Gastrocnemius medialis (tissue), 4 donors: ENCODE measurements at places on chromosomes 3 and 15.
A peak's percentile ranks its signal among the peaks of the same experiment; 100 is the strongest.

GRCh38 chr3:73520931-73521461 is 103.7 kb downstream of the PDZRN3 start:
- peak overlapping the region; percentile 72 for H3K27ac ChIP-seq
- peak; percentile 41 for DNase-seq
- H3K4me3 ChIP-seq, result peak overlapping the region; percentile 48
- H3K4me1 ChIP-seq, result peaks cover 33% of the 10 kb centered on the region

DNA sequence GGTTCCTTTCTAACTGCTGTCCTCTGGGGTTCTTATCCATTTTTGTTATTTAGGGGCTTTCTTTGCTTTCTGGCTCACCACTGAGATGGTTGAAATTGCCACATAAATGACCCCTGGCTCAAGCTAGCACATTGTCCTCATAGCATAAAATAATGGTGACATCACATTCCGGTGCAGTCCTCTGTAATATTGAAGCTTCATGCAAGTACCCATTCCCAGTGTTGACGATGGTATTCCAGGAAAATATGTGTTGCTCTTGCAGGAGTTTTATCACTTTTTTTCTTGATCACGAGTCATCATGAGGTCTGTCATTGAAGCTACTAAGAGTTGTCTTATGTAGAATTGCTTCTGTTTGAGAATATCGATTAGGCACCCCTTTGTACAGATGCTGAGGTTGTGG is 56.1 kb downstream of the CRTC3 start:
- no peak overlapping the region for H3K4me3 ChIP-seq
- H3K36me3 ChIP-seq, result no peaks in the 10 kb centered on the region
- H3K27me3 ChIP-seq, result no peaks in the 10 kb centered on the region
- no peak for DNase-seq
- H3K27ac ChIP-seq, result no peak overlapping the region

DNA sequence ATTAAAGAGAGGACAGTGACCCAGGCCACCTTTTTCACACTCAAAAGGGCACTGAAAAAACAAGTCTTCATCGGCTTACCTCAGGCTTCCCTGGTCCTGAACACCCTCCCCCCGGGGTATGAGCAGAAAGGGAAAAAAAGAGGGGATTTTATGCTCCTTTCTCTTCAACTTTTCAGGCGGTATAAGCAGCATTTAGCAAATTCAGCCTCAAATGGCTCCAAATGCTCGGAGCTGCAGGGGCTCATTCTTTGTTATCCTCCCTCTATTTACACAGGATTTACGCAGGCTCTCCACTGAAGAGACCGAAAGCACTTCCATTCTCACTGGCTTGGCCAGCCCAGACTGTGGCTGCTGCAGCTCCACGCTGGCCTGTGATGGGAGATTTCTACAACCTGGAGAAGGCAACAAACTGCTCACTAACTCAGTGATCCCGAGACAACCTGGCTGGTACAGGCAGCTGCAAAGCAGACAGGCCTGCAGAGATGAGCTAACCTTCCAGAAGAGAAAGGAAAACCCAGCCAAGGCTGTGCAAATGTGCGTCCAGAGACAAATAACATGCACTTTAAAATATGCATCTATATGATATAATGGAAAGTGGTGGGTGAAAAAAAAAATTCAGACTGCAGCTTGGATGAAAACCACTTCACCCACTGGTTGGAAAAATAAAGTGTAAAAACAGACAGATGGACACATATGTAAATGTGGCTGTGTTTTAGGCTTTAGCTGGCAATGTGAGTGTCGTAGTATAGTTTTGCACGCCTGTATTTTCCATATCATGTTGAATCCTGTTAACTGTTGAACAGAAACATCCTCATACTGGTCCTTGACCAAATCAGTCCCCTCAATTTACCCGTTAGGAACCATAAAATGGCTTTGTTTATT is 54.2 kb downstream of the MEIS2 start:
- H3K27me3 ChIP-seq, result no peaks in the 10 kb centered on the region
- H3K4me3 ChIP-seq, result no peak overlapping the region
- H3K4me1 ChIP-seq, result no peaks in the 10 kb centered on the region
- H3K36me3 ChIP-seq, result no peaks in the 10 kb centered on the region
- DNase-seq, result no peak

GRCh38 chr15:75123395-75123794 is 78.3 kb upstream of the C15orf39 start:
- H3K4me1 ChIP-seq, result no peaks in the 10 kb centered on the region
- H3K27me3 ChIP-seq, result no peaks in the 10 kb centered on the region
- H3K4me3 ChIP-seq, result no peak overlapping the region
- DNase-seq, result no peak
- H3K27ac ChIP-seq, result no peak overlapping the region
- no peaks in the 10 kb centered on the region for H3K36me3 ChIP-seq

DNA sequence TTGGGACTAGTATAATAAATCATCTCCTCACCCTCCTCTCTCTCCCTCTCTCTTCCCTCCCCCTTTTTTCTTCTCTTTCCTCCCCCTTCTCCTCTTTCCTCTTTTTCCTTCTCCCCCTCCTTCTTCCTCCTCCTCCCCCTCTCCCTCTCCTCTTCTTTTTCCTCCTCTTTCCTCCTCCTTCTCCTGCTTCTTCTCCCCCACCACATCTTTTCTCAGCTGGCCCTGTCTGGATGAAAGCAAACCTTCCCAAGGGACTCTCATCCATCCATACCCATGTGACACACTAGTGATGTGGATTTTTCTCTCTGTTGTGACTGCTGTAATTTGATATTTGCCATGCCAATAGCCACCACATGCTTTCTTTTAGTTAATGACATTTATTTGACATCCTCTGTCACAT is 127.2 kb downstream of the EBLN2 start:
- no peak overlapping the region for H3K4me3 ChIP-seq
- H3K4me1 ChIP-seq, result no peaks in the 10 kb centered on the region
- DNase-seq, result no peak
- H3K27ac ChIP-seq, result no peak overlapping the region
- no peaks in the 10 kb centered on the region for H3K27me3 ChIP-seq

GRCh38 chr15:91302588-91303439 is 202.8 kb downstream of the SV2B start:
- H3K4me1 ChIP-seq, result no peaks in the 10 kb centered on the region
- no peaks in the 10 kb centered on the region for H3K36me3 ChIP-seq
- no peak overlapping the region for H3K4me3 ChIP-seq
- peaks cover 15% of the 10 kb centered on the region for H3K27me3 ChIP-seq

- H3K27me3 ChIP-seq, result no peaks in the 10 kb centered on the region
- no peak overlapping the region for H3K27ac ChIP-seq
- H3K4me1 ChIP-seq, result peaks cover 13% of the 10 kb centered on the region
These were observed 83.3 kb downstream of the SNRK start for GRCh38 chr3:43369404-43370292.

GRCh38 chr3:8962226-8962861 is 928 bp downstream of the RAD18 start:
- H3K4me3 ChIP-seq, result peak overlapping the region; percentile 89
- no peaks in the 10 kb centered on the region for H3K36me3 ChIP-seq
- no peaks in the 10 kb centered on the region for H3K27me3 ChIP-seq
- H3K27ac ChIP-seq, result no peak overlapping the region
- DNase-seq, result no peak

GRCh38 chr3:66809595-66809958 is 188.5 kb upstream of the KBTBD8 start:
- no peak for DNase-seq
- no peaks in the 10 kb centered on the region for H3K27me3 ChIP-seq
- no peak overlapping the region for H3K27ac ChIP-seq

GRCh38 chr3:185152410-185153170 is at the start of gene C3orf70:
TSS of gene C3orf70 (minus strand) at chr3:185153060. CDS start at chr3:185152823, 237 bp downstream.
- H3K4me3 ChIP-seq, result peak within 1 kb of the TSS; percentile 53
- no peaks in the 10 kb centered on the region for H3K36me3 ChIP-seq
- DNase-seq, result peak; percentile 12
- H3K27me3 ChIP-seq, result peaks cover 44% of the 10 kb centered on the region
- no peaks in the 10 kb centered on the region for H3K4me1 ChIP-seq
- peak within 1 kb of the TSS; percentile 64 for H3K27ac ChIP-seq

DNA sequence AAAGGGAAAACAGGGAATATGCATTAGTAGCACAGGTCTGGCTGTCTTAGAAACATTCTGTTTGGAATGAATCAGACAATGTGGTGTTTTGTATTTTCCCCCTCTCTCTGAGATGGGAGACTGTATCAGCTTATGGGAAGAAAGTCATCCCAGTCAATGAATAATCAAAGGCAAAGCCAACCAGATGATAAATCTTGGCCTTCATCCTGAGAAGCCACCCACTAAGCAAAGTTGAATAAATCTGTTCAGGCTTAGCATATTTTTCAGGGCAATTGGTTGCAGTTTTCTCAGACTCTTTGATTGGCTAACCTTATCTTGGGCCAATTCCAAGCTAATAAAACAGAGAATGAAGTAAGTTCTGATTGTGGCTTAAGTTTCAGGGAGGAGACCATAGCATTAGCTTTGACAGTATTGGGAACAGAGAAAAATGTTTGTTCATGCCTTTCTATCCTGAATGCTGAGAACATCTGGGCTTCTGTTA is 63.6 kb upstream of the ARL8B start:
- no peaks in the 10 kb centered on the region for H3K27me3 ChIP-seq
- no peaks in the 10 kb centered on the region for H3K36me3 ChIP-seq
- no peak overlapping the region for H3K27ac ChIP-seq
- no peak overlapping the region for H3K4me3 ChIP-seq
- H3K4me1 ChIP-seq, result peaks cover 22% of the 10 kb centered on the region
- DNase-seq, result no peak

DNA sequence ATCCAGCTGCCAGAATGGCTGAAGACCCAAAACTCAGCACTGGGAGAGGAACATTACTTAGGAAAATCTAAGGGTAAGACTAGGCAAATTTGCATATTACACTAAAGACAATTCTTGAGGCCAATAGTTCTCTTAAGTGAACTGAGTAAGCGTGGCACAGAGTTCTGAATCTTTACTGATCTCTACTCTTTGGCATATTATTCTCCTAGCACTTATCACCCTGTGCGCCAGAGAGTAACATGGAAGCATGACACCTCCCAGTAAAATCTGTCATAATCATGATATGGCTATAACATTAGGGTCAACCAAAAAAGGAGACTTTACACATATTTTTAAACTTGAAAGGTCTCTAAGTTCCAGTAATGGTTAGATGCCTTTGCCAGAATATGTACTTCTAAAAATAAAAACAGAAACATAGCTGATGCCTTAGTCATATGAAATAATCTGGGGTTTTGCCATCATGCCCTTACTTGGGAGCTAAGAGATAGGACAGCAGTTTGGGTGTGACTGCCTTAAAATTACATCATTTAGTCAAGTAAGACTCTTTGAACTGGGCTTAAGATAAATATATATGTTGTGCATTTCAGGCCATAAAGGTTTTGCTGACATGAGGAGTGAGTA is 290.5 kb downstream of the PLCL2 start:
- no peak for DNase-seq
- H3K27me3 ChIP-seq, result no peaks in the 10 kb centered on the region
- no peak overlapping the region for H3K27ac ChIP-seq
- H3K4me3 ChIP-seq, result no peak overlapping the region

DNA sequence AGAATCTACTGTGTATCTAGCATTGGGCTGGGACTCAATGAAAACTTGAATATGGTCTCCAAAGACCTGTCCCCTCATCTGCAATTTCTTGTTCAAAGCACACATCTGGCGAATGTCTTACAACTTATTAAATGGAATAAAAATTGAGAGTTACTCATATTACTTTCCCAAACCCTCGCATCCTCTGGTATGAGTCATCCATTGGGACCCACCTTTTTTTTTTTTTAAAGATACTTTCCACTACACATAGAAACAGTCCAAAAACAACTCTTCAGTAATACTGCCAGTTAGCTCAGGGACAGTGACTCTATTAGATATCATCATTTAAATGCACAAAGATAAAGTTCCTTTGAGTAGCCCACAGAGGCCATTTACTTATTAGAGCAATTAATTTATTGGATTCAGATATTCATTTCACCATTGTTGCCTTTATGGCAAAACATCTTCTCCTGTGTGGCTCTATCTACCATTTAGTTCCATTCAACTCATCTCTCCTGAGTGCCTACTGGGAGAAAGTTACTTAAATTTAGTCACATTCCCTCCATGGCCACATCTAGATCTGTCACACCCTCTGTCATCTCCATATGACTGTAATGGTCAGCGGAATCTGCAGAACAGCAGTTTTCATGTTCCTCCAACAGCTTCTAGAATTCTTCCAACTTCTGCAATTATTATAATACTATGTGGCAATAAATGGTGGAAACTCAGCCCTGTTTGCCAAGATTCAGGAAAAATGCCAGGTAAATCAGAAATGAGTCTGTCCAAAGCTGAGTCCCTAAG is 77.9 kb upstream of the ARHGEF3 start:
- H3K4me1 ChIP-seq, result no peaks in the 10 kb centered on the region
- no peaks in the 10 kb centered on the region for H3K27me3 ChIP-seq
- H3K4me3 ChIP-seq, result no peak overlapping the region
- no peak overlapping the region for H3K27ac ChIP-seq

GRCh38 chr3:17709236-17709810 is 33.1 kb downstream of the TBC1D5 start:
- no peak overlapping the region for H3K27ac ChIP-seq
- H3K4me1 ChIP-seq, result no peaks in the 10 kb centered on the region
- DNase-seq, result no peak
- H3K27me3 ChIP-seq, result no peaks in the 10 kb centered on the region
- H3K36me3 ChIP-seq, result no peaks in the 10 kb centered on the region

DNA sequence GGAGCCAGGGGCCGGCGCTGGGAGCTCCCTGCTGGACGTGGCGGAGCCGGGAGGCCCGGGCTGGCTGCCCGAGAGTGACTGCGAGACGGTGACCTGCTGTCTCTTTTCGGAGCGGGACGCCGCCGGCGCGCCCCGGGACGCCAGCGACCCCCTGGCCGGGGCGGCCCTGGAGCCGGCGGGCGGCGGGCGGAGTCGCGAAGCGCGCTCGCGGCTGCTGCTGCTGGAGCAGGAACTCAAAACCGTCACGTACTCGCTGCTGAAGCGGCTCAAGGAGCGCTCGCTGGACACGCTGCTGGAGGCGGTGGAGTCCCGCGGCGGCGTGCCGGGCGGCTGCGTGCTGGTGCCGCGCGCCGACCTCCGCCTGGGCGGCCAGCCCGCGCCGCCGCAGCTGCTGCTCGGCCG is 1.5 kb downstream of the SMAD6 start:
- peaks cover 5% of the 10 kb centered on the region for H3K27me3 ChIP-seq
- peak overlapping the region; percentile 87 for H3K4me3 ChIP-seq
- H3K27ac ChIP-seq, result no peak overlapping the region
- H3K4me1 ChIP-seq, result peaks cover 6% of the 10 kb centered on the region
- no peaks in the 10 kb centered on the region for H3K36me3 ChIP-seq

GRCh38 chr3:38346587-38347410 is at the start of gene XYLB:
TSS of gene XYLB (plus strand) at chr3:38346785. CDS start at chr3:38346869, 84 bp downstream.
- H3K27me3 ChIP-seq, result no peaks in the 10 kb centered on the region
- no peak within 1 kb of the TSS for H3K27ac ChIP-seq
- peak within 1 kb of the TSS; percentile 68 for H3K4me3 ChIP-seq
- no peaks in the 10 kb centered on the region for H3K36me3 ChIP-seq

- no peaks in the 10 kb centered on the region for H3K27me3 ChIP-seq
- peak overlapping the region; percentile 2 for H3K27ac ChIP-seq
- H3K4me1 ChIP-seq, result peaks cover 16% of the 10 kb centered on the region
- DNase-seq, result peak; percentile 82
- no peak overlapping the region for H3K4me3 ChIP-seq
These were observed 31.8 kb upstream of the ZNF774 start for GRCh38 chr15:90320062-90320884.

GRCh38 chr3:80014576-80014975 is 246.8 kb upstream of the ROBO1 start:
- H3K27me3 ChIP-seq, result no peaks in the 10 kb centered on the region
- H3K4me3 ChIP-seq, result no peak overlapping the region
